Ascending aorta (tissue), 2 donors: ENCODE measurements at places on chromosomes 3 and 15.

- H3K27ac ChIP-seq: peak overlapping the region; percentile 86
- DNase-seq: no peak
- H3K36me3 ChIP-seq: no peaks in the 10 kb centered on the region
- no peaks in the 10 kb centered on the region for H3K4me1 ChIP-seq
- H3K27me3 ChIP-seq: no peaks in the 10 kb centered on the region
- peak overlapping the region; percentile 90 for H3K4me3 ChIP-seq
These were observed 289 bp upstream of the TFDP2 start for GRCh38 chr3:142149673-142149992.

- no peaks in the 10 kb centered on the region for H3K27me3 ChIP-seq
- no peak overlapping the region for H3K27ac ChIP-seq
- H3K4me1 ChIP-seq: no peaks in the 10 kb centered on the region
These were observed 18.5 kb downstream of the MIX23 start for GRCh38 chr3:122364490-122364889.

DNA sequence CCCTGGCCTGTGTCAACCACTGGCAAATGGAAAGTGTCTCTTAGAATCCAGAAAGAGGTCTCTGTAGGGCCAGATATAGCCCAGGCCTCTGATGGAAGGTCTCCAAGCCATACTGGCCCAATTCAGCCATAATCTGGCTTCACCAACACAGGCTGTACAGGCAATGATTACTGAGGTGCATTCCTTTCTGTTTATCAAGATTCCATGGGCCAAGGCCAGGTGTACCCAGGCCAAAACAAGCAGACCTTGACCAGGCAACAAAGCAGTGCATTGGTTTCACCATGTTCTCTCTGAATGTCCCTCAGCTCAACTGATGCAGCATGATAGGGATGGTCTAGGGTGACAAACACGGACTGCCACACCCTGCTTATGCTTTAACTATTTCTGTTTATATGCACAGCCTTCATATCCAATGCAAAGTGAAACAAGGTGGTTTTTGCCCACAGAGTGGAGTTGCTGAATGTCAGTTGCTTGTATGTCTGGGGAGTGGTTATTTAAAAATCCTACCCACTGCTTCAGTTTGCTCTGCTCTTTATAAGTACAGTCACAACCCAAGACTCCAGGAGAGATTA is 25.2 kb downstream of the CCNL1 start:
- peaks cover 8% of the 10 kb centered on the region for H3K36me3 ChIP-seq
- DNase-seq: no peak
- no peaks in the 10 kb centered on the region for H3K27me3 ChIP-seq
- H3K4me1 ChIP-seq: peaks cover 27% of the 10 kb centered on the region

- no peak for DNase-seq
These were observed 40.6 kb downstream of the DPP8 start for GRCh38 chr15:65476903-65477302.

DNA sequence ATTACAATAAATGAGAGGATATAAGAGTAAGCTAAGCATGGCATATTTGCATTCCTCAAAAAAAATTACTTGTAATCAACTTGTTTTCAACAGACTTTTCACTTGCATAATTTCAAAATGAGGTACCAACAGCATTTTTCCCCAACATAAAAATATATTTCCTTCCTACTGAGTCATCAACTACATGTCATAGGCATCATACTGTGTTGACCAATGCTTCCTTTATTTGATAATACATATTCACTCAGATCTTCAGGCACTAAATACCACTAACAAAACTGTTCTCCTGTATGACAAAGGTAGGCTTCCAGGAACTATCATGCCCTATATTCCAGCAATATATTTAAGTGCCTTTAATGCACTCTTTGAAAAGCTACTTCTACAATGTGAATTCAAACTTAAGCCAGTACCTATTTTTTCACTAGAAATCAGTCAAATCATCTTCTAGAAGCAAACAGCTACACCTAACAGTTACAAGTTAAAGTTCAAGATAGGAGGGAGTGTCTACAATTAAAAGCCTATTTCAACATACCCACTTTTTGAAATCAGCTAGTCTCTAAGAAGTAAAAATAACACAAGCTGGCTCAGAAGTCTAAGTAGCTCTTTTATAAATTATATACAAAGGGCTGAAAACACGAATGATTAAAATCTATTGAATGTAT is 11.3 kb downstream of the ADAM10 start:
- no peak overlapping the region for H3K4me3 ChIP-seq
- no peaks in the 10 kb centered on the region for H3K36me3 ChIP-seq
- peaks cover 22% of the 10 kb centered on the region for H3K4me1 ChIP-seq
- H3K27me3 ChIP-seq: no peaks in the 10 kb centered on the region
- no peak overlapping the region for H3K27ac ChIP-seq

DNA sequence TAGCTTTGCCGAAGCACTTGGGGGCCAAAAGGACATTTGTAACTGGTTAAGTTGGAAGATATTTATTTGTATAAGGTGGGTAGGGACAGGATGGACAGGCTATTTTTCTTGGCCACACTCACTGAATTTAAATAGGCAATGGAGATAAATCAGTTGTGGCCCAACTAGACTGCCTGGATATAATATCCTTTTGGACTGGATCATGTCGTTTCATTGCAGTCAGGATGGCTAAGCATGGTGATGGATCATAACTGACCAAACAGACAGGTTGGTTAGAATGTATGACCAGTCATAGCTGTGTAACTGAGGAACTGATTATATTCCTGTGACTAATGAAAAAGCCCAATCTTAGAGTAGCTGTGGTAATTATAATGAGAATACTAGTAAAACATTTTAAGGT is 284.0 kb downstream of the LPP start:
- peaks cover 9% of the 10 kb centered on the region for H3K36me3 ChIP-seq
- peaks cover 10% of the 10 kb centered on the region for H3K4me1 ChIP-seq
- DNase-seq: no peak

- DNase-seq: no peak
- no peak overlapping the region for H3K27ac ChIP-seq
- no peak overlapping the region for H3K4me3 ChIP-seq
- H3K4me1 ChIP-seq: no peaks in the 10 kb centered on the region
- H3K27me3 ChIP-seq: no peaks in the 10 kb centered on the region
- no peaks in the 10 kb centered on the region for H3K36me3 ChIP-seq
These were observed 52.4 kb downstream of the ATP8B4 start for GRCh38 chr15:50066666-50067065.

GRCh38 chr15:78850352-78850751 is 22.3 kb upstream of the MORF4L1 start:
- no peak for DNase-seq
- peaks cover 5% of the 10 kb centered on the region for H3K4me1 ChIP-seq
- no peak overlapping the region for H3K27ac ChIP-seq
- H3K27me3 ChIP-seq: no peaks in the 10 kb centered on the region
- H3K4me3 ChIP-seq: no peak overlapping the region

DNA sequence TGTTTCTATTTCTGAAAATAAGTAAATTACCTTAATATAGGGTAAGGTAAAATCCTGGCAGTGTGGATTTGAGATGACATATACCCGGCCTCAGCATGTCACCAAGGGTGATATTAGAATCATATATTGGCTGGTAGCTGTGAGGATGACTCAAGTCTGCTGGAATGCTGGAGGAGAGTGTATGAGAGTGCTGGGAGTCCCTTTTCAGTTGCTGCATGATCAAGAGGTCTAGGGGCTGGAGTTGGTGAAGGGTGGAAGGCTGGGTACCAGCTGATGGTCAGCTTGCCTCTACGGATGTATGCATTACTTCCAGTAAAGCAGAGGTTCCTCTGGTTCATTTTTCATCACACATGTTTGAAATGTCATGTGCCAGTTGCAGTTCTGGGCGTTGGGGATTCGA is 40.6 kb downstream of the SLC25A26 start:
- peaks cover 11% of the 10 kb centered on the region for H3K36me3 ChIP-seq
- no peaks in the 10 kb centered on the region for H3K4me1 ChIP-seq
- no peaks in the 10 kb centered on the region for H3K27me3 ChIP-seq
- DNase-seq: no peak
- H3K4me3 ChIP-seq: no peak overlapping the region
- H3K27ac ChIP-seq: no peak overlapping the region

GRCh38 chr15:70014860-70015490 is 82.7 kb downstream of the TLE3 start:
- no peaks in the 10 kb centered on the region for H3K36me3 ChIP-seq
- DNase-seq: no peak
- no peaks in the 10 kb centered on the region for H3K4me1 ChIP-seq
- H3K27me3 ChIP-seq: no peaks in the 10 kb centered on the region
- no peak overlapping the region for H3K4me3 ChIP-seq

- H3K36me3 ChIP-seq: no peaks in the 10 kb centered on the region
- no peaks in the 10 kb centered on the region for H3K4me1 ChIP-seq
- no peak for DNase-seq
- no peak overlapping the region for H3K4me3 ChIP-seq
- H3K27me3 ChIP-seq: no peaks in the 10 kb centered on the region
These were observed 315.8 kb upstream of the SATB1 start for GRCh38 chr3:18740631-18741583.

GRCh38 chr3:143775459-143775858 is 72.8 kb downstream of the SLC9A9 start:
- no peak overlapping the region for H3K4me3 ChIP-seq
- no peaks in the 10 kb centered on the region for H3K27me3 ChIP-seq
- no peaks in the 10 kb centered on the region for H3K4me1 ChIP-seq
- no peak overlapping the region for H3K27ac ChIP-seq
- H3K36me3 ChIP-seq: no peaks in the 10 kb centered on the region

DNA sequence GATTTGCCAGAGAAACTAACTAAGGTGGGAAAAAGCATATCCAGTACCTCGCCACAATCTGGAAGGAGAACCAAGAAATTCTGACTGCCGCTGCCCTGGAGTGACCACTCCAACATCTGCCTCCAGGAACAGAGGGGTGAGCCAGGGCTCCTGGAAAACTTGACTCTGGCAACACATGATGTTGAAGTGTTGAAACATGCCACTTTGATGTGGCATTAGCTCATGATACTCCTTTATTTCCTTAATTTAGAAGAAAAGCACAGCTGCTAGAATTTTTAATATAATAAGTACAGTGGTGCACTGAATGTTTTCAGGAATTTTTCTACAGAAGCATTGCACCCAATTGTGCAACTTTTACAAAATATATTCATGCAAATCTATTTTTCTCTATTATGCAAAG is 109.9 kb upstream of the BCL6 start:
- no peaks in the 10 kb centered on the region for H3K27me3 ChIP-seq
- H3K4me1 ChIP-seq: no peaks in the 10 kb centered on the region
- H3K36me3 ChIP-seq: no peaks in the 10 kb centered on the region
- no peak for DNase-seq
- H3K27ac ChIP-seq: no peak overlapping the region

DNA sequence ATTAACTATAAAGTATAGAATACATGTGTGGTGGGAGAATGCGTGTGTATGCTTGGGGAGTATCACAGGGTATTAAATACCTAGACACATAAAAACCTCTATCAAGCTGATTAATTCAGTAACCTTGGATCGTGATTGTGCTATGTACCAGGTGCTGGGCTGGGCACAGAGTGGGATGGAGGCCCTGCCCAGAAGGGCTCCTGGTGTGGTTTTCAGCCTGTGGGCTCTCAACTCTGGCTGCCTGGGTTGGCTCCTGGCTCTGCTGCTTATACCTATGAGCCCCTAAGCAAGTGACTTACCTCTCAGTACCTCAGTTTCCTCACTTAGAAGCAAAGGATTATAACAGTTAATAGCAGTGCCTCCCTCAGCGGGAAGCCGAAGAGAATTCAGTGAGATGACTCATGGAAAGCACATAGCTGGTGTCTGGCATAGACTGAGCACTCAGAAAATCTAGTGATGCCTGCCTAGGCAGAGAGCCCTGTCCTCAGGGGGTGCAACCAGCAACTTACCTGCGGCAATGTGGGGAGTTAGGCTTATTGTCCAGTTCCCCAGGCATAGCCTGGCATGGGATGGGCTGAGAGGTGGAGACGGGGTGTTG is 90.6 kb upstream of the MYZAP start:
- DNase-seq: no peak
- H3K27me3 ChIP-seq: no peaks in the 10 kb centered on the region
- H3K4me3 ChIP-seq: no peak overlapping the region

DNA sequence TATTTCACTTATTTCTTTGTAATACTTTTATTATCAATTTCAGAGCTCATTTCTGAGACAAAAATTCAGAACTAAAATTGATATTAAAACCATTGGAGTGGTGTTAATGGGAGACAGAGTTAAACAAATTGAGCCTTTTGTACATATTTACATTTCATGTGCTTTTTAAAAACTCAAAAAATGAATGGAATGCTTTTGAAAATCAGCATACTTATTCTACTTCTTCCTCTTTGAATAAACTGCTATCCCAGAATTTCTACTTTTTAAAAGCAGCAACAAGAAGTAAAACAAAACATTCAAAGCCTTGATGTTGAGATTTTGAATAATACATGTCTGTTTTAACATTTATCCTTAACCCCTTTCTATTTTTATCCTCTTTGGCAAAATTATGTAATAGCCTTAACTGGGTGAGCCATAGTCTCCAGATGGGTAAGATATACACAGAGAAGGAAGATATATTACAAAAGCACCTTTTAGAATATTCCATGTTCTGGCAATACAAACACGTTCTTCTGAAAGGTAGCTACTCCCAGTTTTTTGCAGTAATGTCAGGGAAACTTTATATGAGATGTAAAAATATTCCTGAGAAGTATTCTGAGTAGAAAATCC is 123.6 kb downstream of the MBNL1 start:
- H3K27me3 ChIP-seq: no peaks in the 10 kb centered on the region
- H3K4me3 ChIP-seq: no peak overlapping the region
- no peaks in the 10 kb centered on the region for H3K36me3 ChIP-seq

- H3K4me3 ChIP-seq: no peak overlapping the region
- no peaks in the 10 kb centered on the region for H3K4me1 ChIP-seq
- no peak for DNase-seq
- no peaks in the 10 kb centered on the region for H3K36me3 ChIP-seq
These were observed 185.1 kb upstream of the GALNT15 start for GRCh38 chr3:15989419-15989818.
